ENCODE measurements at places on chromosomes 3 and 15.

DNA sequence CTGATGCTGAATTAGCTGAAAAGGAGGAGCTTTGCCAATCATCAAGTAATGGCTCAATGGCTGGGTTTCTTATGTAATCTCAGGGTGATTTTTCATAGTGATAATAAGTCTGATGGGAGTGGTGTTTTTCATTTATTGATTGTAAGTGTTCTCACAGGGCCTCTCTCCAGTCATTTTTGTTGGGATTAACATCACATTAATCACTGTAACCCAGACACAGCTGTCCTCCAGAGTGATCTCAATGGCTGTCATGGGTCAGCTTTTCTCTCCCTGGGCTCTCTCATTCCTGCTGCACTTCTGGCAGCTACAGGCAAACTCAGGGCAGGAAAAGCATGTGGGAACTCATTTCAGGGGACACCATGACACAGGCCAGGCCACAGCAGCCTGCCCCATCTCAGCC is 162.9 kb downstream of the LRTM1 start:
- no peak for DNase-seq

- no peak for DNase-seq
Observed at GRCh38 chr3:152331998-152332397, 63.3 kb downstream of the MBNL1 start.

GRCh38 chr15:87401973-87402372 is 854.6 kb downstream of the NTRK3 start:
- DNase-seq, result no peak

DNA sequence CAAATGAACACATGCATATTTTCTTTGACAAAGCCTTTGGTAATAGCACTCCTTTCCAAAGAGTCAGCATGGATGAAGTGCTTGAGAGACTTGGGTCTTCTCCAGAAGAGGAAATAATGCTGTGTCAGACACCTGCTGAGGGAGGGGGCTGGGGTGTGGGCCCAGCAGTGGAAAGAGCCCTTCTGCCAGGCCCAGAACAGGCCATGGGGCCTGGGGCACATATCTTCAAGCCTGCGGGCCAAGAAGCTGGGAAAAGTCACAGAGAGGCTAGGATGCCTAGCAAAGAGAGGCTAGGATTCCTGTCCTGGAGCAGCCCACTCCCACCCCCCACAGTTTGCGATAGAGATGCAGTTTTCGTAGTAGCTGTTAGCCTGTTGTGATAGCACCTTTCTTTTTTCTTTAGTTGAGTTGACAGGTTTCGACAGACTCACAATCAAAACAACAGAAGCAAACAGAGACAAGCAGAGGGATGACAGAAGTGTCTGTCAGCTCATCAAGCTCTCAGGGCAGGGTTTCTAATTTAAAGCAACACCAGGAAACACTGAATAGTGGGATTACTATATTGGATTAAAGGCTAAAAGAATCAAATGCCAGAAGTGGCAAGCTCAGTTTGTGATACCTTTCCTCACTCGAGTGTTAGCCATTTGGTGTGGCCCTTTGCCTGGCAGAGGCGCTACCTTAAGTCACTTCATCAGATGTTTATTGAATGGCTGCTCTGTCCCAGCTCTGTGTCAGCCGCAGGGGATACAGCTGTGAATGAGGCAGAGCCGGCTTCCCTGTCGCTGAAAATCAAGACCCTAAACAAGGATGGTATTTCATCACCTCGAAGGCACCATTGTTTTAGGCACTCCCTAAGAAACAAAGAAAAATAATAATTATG is 19.0 kb downstream of the CMTM7 start:
- no peak for DNase-seq

DNA sequence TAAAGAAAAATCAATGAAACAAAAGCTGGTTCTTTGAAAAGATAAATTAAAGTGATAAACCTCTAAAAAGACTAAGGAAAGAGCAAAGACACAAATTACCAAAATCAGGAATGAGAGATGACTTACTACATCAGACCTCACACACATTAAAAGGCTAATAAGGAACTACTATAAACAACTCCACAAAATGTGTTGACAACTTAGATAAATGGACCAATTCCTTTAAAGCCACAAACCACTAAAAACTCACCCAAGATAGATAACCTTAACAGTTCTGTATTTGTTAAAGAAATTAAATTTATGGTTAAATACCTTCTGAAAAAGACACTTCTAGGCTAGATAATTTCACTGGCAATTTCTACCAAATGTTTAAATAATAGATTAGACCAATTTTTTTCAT is 170.4 kb downstream of the SMAD6 start:
- no peak for DNase-seq

DNA sequence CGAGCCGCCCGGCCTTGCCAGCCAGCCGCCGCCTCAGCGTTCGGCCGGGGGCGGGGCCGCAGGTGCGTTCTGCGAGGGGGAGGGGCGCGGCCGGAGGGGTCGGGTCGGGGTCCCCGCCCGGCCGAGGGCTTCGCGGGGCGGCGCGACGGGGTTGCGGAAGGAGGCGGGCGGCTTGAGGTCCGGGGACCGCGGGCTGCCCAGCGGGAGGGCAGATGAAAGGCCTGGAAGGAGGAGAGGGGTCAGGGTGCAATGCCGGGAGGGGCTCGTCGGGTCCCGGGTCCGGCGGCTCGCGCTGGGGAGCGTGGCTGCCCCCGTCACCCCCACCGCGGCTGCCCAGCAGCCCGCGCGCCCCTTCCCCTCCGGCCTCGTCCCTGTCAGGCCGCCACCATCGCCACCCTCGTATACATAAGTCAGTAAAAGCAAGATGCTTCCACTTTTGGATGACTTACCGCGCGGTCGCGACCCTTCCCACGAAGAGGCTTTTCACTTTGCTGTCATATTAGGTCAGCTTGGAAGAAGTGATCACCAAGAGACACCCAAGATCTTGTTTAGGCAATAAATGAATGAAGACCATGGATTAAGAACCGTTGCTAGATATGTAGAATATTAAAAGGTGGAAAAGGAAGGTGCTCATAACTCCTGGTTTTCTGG is 620 bp upstream of the ANP32A start:
- no peak for DNase-seq

- DNase-seq, result no peak
Observed at GRCh38 chr15:88476635-88477060, 9.1 kb downstream of the MRPS11 start.

DNA sequence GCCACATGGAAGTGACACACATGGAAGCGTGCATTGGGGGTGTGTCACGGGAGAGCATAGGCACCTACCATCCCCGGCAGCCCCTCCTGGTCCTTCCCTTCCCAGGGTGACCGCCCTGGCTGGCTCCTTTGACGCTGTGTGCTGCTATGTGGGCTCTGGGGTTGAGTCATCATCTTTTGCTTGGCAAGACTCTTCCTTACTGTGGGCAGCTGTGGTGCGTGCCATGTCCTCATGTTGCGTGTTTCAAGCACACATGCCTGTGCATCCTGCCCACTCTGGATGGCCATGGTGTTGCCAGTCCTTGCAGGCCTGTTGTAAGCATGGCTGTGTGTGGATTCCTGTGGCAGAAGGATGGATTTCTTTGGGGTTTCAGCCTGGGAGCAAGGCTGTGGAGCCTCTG is 14.0 kb downstream of the PLXNA1 start:
- no peak for DNase-seq

DNA sequence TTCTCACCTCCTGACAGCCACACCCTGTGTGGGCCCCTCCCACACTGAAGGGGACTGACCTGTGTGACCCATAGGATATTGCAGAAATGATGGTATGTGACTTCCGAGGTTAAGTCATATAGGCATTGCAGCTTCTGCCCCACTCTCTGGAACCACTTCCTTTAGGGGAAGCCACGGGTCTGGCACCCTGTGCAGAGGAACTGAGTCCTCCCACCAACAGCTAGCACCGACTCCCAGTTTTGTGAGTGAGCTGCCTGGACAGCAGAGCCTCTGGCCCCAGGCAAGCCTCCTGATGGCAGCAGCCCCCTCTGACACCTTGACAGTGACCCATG is 24.6 kb upstream of the SLC6A6 start:
- DNase-seq, result no peak

DNA sequence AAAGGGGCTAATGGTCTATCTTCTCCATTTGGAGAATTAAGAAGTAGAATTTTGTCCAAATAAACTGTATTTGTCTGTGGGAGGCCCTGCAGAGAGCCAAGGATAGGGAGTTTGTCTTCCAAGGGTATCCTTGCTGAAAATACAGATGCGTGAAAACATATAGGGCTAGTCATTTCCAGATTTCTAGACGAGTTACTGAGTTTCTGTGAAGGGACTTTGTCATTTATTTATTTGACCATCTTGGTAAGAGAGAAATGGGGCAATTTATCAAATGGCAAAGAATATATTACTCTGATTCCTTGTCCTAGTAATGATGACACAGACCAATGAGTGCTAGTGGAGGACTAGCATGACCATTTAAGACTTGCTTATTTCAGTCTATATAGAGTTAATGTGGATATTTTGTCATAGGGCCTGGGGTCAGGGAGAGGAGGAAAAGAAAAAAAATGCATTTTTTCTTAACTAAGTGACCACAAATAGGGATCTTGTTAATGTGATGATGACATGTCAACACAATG is 376.6 kb upstream of the ONECUT1 start:
- DNase-seq, result no peak

GRCh38 chr15:49024840-49025239 is 21.4 kb downstream of the SECISBP2L start:
- no peak for DNase-seq

GRCh38 chr15:90837094-90837493 is 31.3 kb upstream of the FURIN start:
- DNase-seq, result no peak

DNA sequence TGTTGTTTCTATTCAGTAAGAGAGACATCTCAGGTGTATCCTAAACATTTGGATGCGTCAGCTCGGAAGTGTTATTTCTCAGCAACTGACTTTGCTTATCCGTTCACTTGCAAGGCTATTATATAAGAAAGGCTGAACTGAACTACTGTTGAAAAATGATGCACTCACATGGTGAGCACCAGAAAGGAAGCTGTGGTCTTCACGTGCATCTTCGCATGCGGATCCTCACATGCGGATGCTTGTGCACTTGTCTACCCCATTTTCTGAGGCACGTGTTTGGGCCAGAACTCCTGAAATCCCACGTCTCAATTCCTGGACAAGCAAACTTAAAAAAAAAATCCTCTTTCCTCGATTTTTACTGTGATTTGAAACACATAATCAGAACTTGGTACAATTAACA is 63.2 kb downstream of the PDZRN3 start:
- no peak for DNase-seq

GRCh38 chr15:47376190-47376589 is 341.1 kb upstream of the SEMA6D start:
- no peak for DNase-seq

- no peak for DNase-seq
Observed at GRCh38 chr3:181105646-181106045, 116.1 kb upstream of the DNAJC19 start.

DNA sequence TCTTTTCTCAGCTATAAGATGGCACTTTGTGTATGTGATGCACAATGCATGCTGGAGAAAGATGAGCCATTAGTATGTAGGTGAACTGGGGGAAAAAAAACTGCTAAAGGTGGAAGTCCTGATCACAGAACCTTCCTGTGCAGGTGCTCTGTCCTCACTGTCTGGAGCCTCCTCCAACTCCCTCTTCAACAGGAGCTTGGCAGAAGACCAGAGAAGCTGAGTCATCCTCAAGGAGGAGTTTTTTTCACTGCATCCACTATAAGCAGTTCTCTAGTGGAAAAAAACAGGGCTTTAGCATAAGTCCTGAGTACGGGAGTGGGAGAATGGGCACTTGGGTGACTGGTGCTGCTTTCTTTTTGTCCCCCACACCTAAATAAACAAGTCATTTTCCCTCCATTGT is 168.4 kb upstream of the CADPS start:
- DNase-seq, result no peak

DNA sequence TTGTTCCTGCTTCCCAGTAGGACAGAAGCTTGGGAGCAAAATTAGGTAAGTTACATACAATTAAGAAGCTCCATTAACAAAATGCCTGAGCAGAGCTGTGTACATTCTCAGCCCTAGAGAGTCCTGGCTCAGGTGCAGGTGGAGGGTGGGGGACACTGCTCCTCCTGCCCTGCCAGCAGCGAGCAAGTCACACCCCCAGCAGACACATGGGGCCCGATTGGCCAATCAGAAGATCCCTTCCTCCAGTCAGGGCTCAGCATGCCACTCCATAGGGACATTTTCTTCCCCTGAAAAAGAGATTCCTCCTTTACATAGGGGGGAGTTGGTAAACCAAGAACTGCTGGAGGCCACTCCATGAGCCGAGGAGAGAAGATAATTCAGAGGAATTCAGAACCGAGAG is 62.1 kb downstream of the PLXNA1 start:
- DNase-seq, result no peak

GRCh38 chr3:18841422-18842343 is 306.6 kb upstream of the KCNH8 start:
- DNase-seq, result no peak

DNA sequence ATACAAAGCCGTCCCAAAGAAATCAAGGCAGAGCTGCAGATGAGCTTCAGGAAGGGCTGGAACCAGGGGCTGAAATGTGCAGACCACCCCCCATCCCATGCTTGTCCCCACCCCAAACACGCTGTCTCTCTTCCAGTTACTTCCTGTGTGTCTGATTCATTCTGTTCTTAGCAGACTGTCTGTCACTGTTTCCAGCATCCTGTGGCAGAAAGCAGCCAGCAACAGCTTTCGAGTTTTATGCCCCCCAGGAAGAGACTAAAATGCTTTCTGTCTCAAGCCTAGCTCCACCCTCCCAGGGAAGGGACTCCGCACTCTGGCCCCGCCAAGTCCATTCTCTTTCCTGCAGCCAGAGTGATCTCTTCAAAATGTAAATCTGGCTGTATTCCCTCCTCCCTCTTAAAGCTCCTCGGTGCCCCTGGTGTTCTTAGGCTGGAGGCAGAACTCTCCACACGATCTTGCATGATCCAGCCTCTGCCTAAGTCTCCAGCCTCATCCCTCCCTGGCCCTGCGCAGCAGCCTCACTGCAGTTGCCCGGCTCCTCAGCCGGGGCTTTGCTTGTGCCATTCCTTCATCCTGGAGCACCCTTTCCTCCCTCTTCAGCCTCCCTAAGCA is 41.5 kb downstream of the HRH1 start:
- DNase-seq, result no peak

DNA sequence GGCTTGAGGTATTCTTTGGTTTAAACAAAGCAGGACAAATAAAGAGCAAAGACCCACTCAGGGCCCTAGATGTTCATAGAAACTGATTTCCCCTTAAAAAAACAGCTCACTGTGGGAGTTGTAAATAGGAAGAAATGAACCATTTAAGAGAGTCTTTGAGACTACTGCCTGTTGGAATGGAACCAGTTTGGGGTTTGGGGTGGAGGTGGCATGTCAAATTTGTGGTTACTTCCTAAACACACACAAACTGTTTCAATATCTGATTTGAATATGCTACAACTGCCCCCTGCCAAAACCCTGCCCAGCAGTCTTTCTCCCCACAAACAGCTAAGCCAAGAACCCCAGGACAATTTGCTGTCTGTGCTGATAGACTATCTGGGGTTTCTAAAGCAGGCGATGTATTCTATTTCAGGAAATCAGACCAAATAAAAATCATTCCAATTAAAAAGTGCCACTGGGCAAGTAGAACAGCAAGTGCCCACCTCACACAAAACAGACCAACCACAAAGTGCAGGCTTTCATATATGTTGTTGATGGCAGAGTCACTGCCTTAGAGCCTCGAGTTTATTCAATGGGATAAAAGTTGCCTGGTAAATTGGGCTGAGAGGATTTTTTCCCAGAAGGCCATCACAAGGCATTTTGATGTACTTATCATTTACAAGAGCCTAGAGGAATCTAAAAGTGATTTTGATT is 293.9 kb upstream of the PROK2 start:
- DNase-seq, result no peak
